ENCODE measurements at places on chromosomes 6 and 20. TPM values are rescaled to one million over a fixed set of nuclear protein-coding genes. Genes with fewer than 3 reads are reported as not detected.

Gene SIRPB2
- 3.1 TPM for total RNA-seq

DNA sequence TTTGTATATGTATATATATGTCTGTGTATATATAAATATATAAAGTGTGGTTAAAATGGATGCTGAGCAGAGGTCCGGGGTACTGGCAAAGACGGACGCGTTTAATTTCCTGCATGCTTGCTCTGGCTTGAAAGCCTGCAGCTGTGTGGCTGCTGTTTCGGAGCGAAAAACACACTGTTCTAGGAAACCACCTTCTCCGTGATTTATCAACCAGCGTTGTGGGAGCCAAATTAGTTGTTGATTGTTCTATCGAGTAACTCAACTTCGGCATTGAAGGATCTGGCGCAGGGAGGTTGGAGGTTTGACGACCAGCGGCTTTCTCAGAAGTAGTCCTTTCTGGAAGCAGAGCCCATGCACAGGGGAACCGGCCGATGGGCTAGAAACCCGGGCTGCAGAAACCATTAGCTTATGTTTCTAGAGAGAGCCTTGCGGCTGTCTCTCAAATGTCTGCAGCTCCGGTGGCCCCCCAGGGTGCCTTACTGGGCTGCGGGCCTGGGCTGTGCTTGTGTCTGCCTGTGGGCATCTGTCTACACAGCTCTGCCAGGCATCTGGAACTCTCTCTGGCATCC is 81.8 kb downstream of the EDN3 start:
- no peak for DNase-seq

DNA sequence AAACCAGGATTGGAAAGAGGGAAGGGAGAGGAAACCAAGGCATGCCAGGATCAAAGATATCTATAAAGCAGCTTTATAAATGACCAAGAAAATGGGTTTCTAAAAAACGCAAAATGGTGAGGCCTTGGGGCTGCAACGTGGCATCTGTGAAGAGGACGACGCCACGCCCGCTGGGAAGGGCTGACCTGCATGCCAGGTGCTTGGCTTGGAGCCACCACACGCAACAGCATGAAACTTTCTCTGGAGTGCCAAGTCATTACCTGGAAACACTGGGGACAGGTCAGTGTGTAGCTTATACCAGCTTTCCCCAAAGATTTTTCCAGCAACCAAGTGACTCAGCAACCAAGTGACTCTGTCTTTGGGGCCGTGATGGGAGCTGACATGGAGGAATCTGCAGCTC is 82.5 kb downstream of the POPDC3 start:
- no peak for DNase-seq

Gene SCRT2
- total RNA-seq = not detected

- no peak for DNase-seq
Measured at GRCh38 chr6:47414423-47415167, 63.0 kb upstream of the CD2AP start.

GRCh38 chr6:146087386-146087785 is 58.5 kb downstream of the GRM1 start:
- DNase-seq = no peak

DNA sequence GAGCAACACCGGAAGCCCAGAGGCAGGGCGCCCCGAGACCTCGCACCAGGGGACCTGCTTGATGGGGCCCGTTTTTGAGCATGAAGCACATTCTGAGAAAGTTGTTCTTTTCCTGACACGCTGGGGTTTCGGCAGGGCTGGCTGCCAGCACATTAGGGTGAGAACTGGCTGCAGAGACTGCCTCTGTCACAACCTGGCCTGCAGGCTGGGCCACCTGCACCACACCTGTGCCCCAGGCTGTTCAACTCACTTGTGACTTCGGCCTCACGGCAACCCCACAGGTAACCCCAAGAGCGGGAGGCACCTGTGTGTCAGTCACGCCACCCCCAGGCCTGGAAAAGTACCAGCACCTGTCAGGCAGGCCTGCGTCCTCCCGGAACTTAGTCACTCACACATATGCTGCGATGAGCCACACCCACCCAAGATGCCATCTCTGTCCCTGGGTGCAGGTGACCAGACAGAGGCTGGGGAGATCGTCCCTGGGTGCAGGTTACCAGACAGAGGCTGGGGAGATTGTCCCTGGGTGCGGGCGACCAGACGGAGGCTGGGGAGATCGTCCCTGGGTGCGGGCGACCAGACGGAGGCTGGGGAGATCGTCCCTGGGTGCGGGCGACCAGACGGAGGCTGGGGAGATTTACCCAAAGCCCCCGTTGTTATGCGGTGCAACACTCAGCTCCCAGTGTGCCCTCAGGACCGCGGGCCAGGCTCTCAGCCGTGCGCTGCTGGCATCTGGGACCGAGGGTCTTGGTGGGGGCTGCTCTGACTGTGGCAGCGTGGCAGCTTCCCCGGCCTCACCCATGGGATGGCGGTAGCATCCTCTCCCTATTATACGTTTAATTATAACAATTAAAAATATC is 82.5 kb upstream of the BHLHE23 start:
- peak; percentile 33 for DNase-seq

DNA sequence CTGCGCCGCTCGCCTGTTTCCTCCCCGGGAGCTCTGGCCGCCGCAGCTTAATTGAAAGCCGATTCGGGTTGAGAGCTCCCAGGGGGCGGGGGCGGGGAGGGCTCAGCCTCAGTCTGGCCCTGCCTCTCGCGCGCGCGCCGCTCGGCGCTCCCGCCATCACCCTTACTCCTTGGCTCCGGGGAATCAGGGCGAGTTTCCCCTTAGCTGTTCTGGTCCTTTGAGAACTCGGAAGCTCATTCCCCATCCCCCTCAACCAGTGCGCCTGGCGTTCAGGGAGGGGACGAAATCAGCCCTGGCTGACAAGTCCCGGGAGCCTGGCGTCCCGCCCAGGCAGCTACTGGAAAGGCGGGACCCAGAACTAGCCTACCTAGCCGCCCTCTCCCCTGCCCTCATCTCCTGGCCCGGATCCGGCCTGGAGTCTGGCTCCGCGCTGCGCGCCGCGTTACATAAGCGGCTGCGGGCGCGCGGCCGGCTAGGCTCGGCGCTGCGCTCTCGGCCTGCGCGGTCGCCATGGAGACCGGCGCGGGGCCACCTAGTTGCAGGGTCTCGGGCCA is 2.8 kb downstream of the SLC12A5 start:
- no peak for DNase-seq

GRCh38 chr20:2688041-2688591 is 4.5 kb upstream of the EBF4 start:
- peak; percentile 66 for DNase-seq

- DNase-seq = no peak
Measured at GRCh38 chr6:29602564-29603361, 17.8 kb downstream of the OR2H2 start.

Gene SAPCD1
- total RNA-seq = 0.86 TPM

GRCh38 chr6:84575264-84575663 is 189.1 kb downstream of the TBX18 start:
- DNase-seq = no peak

DNA sequence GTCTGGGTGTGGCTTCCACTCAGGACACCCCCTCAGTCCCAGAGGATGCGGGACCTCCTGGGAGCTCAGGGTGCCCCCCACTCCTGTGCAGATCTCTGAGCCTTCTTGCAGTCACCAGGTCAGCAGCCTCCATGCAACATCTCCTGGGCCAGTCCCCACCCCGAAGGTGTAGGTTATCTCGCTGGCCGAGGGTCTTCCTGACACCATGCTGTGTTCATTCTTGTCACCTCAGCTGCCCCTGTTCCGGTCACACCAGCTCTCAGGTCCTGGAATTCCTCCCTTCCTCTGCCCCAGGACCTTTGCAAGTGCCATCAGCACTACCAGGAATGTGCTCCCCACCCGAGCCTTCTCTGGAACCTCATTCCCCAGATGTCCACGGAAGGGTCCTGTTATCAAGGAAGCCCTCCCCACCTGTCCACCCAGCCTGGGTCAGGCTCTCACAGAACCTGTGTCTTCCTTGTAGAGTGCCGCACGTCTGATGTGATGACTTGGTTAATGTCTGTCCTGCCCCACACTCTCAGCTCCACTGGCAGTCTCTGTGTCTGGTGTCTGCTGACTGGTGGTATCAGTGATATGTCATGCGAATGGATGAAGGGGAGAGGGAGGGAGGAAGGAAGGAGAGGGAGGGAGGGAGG is 329.6 kb downstream of the TAF4 start:
- no peak for DNase-seq

DNA sequence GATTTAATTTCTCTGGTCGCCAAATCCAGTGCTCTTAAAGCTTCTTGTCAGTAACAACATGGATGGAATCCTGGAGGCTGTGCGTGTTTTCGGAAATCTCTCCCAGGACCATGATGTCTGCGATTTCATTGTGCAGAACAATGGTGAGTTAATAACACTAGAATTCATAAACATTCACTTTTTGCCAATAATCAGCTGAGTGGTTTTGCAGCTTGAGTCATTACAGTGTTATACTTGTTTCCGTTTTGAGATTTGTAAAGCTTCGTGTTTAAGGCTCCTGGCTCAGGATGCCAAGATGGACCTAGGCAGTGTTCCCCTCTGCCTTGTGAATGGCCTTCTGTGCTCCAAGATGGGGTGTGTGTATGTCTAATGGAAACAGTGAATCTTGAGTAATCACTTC is 113.8 kb downstream of the ARMC2 start:
- DNase-seq = no peak

GRCh38 chr20:11989018-11989771 is 71.5 kb downstream of the BTBD3 start:
- DNase-seq = no peak

- DNase-seq = no peak
Measured at GRCh38 chr6:37062424-37062823, 57.0 kb downstream of the FGD2 start.

DNA sequence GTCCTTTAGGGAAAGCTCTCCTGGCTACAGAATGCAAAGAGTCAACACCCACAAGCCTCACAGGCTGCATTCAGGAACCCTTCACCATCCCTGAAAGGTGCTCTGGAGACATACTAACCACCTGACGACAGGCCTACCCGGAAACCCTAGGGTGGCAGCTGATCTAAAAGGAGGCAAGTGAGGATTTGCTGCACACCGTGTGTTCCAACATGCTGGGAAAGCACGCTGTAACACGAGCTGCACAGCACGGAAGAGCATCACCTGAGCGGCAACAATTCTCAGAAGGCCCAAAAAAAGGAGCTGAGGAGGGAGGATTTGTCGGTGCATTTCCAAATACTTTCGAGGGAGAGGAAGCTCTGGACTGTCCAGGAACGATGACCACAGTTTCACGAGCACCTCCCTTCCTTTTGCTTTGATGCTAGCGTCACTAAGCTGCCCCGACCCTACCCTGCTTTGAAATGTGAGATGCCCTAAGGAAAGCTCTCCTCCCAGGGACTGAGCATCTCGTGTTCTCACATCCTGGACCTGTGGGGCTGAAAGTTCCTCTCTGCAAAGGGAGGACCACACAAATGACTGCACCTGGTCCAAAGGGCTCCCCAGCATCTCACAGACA is 87.0 kb downstream of the PPP1R3G start:
- DNase-seq = no peak

DNA sequence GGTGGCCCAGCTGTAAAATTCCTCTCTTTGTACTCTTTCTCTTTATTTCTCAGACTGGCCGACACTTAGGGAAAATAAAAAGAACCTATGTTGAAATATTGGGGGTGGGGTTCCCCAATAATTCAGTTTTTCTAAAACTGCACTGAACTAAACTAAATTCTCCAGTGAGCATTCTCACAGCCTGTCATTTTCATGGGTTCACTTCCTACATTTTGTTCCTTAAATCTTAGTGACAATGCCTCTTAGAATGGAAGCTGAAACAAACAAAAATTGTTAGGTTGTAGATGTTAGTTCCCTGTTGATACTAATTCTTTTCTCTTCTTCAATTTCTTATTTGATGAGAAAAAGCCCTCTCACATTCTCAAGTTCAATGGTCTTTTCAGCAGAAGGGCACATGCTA is 35.8 kb upstream of the IFNGR1 start:
- DNase-seq = no peak

Gene FOXQ1
- total RNA-seq = not detected

DNA sequence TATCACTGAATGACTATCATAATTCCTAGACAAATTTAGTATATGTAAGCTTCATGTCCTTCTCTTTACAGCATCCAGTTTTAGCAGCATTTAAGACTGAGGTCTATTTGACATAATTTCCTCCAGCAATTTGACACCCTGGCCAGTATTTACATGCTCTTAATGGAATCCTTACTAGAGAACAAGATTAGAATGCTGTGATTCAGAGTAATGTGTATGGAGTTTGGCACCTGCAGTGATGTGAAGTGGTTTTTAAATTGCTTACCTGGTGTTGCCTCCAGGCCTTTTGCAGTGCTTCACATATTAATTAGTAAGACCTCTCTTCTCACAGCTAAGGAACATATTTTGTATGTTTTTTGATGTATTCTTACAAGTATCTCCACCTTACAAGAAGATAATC is 9.8 kb downstream of the NKX2-4 start:
- no peak for DNase-seq

- no peak for DNase-seq
Measured at GRCh38 chr6:49325891-49326290, 137.2 kb downstream of the MMUT start.

Gene ZC2HC1B
- not detected for total RNA-seq

Gene C6orf132
- total RNA-seq = 1.9 TPM

DNA sequence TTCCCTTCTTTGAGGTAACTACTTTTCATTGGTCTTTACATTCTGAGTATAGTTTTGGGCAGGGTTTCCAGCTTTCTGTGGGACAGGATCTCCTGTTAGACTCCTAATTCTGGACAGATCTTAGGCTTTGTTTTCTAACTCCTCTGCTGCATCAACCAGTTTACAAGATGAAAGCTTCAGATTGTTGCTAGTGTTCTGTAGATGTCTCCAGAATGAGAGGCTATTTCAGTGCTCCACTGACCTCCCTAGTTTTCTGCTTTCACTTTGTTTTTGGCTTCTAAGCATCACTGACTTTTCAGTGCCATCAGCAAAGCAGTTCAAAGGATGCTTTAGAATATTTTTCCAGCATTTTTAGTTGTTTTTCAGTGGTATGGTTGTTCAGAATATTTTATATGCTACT is 101.4 kb downstream of the LIN28B start:
- no peak for DNase-seq

DNA sequence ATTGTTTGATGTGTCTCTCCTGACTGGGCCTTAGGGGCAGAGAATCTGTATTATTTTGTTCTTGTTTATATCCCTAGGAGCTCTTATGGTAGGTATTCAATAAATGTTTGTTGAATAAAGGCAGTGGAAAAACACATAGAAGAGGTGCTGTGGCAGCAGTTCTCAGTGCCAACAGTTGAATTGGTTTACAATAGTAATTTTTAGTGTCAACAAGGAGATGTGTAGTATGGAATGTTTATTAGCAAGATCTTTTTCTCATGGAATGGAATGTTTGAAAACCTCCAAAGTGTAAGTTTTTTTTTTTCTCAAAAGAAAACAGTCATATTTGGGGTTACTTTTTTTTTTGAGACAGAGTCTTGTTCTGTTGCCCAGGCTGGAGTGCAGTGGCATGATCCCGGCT is 28.0 kb downstream of the ASXL1 start:
- DNase-seq = no peak

DNA sequence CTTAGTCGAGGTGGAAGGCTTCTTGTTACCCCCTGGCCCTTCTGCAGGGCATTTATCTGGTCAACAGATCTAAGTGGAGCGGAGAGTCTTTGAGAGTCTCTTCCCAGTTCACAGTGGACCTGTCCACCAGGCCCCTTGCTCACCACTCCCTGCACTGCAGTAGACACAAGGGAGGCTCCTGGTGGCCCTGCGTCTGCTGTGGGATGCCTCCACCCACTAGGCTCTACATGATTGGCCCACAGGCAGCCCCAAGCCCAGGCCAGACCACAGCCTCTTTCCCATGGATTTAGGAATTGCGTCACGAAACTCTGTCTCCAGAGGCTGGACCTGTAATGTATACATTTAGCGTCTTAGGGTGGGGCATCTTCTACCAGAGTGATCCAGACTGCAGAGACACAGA is 28.4 kb downstream of the TBC1D7 start:
- no peak for DNase-seq

Gene RGS17
- 0.05 TPM for total RNA-seq

Gene RPP40
- 3.1 TPM for total RNA-seq

Gene FAM184A
- total RNA-seq = 1.6 TPM
